ENCODE measurements at places on chromosomes 6 and 20.

GRCh38 chr6:2215342-2215741 lies 30.1 kb downstream of the GMDS start:
- no peak for DNase-seq

GRCh38 chr6:132659082-132659481 lies at the start of gene TAAR1:
TSS of gene TAAR1 (minus strand) at chr6:132659182. CDS start at chr6:132646003, 13,179 bp downstream.
- no peak for DNase-seq

- peak; percentile 32 for DNase-seq
Measured at GRCh38 chr6:113833537-113833936, 23.6 kb upstream of the MARCKS start.

GRCh38 chr6:89681983-89682564 lies 43.5 kb upstream of the LYRM2 start:
- no peak for DNase-seq

GRCh38 chr20:53901497-53902096 lies 168.8 kb downstream of the BCAS1 start:
- DNase-seq: no peak

DNA sequence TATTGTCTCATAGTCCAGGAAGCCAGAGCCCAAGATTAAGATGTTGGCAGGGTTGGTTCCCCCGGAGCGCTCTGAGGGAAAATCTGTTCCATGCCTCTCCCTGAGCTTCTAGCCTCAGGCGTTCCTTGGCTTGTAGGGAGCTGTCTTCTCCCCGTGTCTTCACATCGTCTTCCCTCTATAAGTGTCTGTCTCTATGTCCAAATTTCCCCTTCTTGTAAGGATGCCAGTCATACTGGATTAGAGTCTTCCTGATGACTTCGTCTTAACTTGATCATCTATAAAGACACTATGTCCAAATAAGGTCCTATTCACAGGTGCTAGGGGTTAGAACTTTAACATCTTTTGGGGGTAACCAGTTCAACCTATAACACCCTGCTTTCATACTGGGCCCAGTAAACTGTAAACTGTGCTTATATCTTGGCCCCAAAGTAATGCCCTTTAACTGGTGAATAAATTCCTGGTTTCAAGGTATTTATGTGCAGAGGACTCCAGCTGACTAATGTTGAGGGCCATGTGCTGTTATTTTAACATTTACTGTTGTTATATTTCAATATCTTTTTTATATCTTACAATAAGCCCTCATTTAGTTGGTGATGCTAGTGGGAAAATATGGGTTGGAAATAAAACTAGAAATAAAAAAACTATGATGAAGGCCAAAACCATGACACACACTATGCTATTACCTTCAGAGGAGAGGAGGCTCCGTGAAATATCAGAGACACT lies 101.7 kb upstream of the IYD start:
- peak; percentile 21 for DNase-seq

DNA sequence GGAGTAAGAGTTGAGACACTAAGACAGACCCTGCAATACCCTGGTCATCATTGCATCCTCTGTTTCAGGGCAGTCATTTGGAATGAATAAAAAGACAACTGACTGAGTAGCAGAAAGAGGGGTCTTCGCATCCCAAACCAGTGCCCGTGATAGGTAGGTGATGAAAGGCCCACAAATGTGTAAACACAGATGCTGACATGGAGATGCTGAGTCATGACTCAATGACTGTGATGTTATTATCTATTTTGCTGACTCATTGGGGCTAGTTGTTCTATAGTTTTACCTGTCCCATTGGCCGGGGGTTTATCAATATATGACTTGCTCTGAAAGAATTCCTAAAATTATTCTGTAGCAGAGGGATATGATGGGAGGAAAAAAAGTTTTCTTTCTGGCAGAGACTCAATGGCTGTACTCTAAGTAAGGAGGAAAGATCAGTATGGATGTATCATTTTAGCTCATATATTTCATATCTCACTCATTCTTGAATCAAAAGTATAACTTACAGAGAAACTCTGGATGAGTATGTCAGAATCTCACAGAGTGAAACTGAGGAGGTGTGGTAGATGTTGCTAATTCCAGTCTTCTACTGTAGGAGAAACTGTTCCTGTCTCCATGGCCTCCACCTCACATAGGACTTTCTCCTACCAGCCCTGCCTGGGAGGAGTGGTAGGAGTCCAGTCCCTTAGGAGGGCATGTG lies 119.9 kb upstream of the PREP start:
- DNase-seq: no peak

DNA sequence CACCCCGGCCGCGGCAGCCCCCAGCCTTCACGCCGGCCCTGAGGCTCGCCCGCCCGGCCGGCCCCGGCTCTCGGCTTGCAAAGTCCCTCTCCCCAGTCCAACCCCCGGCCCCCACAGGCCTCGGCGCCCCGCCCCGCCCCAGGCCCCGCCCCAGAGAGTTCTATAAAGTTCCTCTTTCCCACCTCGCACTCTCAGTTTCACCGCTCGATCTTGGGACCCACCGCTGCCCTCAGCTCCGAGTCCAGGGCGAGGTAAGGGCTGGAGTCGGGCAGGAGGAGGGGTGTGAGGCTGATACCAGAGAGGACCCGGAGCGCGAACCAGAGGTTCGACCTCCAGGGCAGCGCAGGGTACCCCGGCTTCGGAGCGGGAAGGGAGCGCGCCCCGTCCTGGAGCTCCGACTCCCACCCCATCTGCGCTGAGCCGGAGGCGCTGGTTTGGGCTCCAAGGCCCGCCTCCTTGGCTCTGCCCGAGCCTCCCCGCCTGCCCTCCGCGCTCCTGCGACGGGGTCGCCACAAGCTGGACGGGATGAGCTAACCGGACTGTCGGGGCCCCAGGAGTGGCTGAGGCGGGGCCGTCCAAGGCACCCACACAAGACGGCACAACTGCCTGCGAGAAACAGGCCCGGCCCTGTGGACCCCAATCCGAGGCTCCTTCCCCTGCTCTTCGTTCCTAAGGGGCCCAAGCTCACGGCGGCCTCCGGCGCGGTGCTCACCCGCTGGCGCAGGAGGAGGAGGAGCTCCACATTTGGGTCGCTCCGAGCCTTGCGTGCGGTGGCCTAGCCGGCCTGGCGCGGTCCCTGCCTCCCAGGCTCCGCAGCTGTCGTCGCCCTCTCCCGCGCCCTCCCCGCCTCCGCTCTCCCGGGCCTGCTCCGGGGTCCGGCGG lies at the start of gene IRF4:
TSS of gene IRF4 (plus strand) at position 194 of the 882 bp plus-strand sequence. CDS start 1,401 bp downstream, outside the sequence.
- DNase-seq: no peak

DNA sequence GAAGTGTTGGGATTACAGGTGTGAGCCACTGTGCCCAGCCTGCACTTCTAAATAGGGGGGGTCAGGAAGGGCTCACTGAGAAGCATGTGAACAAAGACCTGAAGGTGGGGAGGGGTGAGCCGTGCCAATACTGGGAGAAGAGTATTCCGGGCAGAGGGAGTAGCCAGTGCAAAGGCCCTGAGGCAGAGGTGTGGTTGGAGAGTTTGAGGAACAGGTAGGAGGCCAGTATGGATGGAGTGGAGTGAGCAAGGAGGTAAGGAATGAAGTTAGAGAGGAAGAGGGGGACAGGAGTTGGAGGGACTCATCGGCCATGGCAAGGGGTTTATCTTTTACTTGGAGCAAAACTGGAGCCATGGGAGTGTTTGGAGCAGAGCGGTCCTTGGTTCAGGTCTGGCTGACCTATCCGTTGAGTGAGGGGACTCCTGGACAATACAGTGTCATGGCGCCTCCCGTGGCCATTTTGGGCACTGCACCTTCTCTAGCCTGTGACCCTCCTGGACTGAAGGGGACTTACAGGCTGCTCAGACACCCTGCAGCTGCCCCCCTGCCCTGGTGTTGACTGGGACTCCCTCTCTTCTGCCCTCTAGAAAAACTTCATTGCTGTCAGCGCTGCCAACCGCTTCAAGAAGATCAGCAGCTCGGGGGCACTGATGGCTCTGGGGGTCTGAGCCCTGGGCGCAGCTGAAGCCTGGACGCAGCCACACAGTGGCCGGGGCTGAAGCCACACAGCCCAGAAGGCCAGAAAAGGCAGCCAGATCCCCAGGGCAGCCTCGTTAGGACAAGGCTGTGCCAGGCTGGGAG lies 12.1 kb downstream of the FOXS1 start:
- peak; percentile 70 for DNase-seq

GRCh38 chr20:58407966-58408557 lies 19.0 kb downstream of the VAPB start:
- DNase-seq: no peak

DNA sequence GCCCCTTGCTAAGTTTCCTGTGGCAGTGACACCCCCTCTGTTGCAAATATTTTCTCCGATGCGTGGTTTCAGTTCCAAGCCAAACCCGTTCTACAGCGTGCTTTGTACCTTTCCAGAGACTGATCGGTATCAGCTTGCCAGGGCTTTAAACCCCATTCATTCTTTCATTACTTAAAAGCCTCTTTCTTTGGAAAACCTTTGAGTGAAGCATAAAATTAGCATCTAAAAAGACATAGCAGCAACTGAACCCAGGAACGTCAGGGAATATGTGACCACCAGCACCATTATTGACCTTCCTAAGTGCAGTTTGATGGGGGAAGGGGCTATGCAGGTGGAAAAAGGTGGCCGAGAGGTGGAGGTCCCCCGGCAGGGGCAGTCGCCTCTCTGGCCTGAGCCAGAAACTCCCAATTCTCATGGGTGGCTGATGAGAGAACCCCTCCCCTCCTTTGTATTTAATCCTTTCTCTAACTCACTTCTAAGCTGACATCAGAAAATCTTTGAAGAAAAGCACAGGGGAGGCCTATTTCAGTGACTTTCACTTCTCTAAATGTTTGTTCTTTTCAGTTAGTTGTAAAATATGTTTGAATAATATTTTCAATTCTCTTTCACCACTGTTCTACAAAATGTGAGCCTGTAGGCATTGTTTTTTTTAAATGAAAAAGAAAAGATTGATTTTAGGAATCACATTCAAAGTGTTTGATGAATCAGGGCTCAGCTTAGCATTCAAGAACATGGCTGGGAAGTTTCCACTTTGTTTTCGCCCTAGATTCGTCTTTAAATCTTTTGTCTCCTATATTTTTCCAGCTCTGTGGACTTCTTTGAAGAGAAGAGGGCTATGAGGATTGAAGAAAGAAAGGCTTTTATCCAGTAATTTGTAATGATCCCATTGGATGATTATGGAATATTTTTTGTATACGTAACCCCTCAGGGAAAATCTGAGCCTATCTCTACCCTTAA lies 89.2 kb downstream of the RSPH3 start:
- DNase-seq: no peak

DNA sequence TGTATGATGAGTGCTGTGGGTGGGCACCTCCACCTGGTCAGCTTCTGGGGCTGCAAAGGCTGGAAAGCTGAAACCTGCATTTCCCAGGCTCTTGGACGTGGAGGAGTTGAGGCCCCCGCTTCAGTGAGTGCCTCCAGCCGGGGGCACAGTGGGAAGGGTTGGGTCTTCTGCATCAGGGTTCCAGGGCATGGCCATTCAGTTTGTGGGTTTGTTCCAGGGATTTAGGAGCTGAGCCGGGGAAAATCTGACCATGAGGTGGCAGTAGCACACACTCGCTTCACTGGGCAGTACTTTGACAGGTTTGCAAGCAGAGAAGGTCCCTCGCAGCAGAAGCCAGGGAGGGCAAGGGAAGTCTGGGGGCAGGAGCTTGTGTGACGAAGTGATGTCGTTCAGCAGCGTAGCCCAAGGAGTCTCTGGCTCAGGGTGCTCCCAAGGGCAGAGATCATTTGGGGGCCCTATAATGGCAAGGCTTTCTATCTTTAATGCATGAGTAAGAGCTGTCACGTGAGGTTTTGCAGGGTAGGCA lies 69.5 kb upstream of the SULF2 start:
- peak; percentile 40 for DNase-seq

DNA sequence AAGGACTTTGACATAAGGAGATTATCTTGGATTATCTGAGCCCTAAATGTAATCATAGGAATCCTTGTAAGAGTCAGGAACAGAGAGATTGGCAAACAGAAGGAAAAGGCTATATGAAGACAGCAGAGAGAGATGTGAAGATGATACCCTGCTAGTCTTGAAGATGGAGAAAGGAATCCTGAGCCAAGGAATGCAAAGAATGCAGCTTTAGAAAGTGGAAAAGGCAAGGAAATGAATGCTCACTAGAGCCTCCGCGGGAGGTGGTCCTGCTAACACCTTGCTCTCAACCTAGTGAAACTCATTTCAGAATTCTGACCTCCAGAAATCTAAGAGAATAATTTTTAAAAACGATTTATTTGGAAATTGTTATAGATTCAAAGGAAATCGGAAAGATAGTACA lies 117.1 kb downstream of the TBXT start:
- DNase-seq: no peak

DNA sequence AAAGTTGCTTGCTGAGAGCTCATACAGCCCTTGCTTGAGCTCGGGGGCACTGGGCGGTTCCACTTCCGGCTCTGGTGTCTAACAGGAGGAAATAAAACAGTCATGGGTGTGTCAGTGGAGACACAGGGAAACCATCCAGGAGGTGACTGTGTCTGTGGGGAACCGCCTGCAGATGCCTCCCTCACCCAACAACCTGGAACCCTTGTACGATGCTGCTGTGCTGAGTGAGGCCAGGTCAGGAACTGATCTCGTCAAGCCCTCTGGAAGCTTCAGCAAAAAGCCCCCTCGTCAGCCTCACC lies 15.5 kb downstream of the TXNDC5 start:
- DNase-seq: peak; percentile 36

GRCh38 chr6:115613488-115613887 lies 447.2 kb downstream of the FRK start:
- peak; percentile 74 for DNase-seq

DNA sequence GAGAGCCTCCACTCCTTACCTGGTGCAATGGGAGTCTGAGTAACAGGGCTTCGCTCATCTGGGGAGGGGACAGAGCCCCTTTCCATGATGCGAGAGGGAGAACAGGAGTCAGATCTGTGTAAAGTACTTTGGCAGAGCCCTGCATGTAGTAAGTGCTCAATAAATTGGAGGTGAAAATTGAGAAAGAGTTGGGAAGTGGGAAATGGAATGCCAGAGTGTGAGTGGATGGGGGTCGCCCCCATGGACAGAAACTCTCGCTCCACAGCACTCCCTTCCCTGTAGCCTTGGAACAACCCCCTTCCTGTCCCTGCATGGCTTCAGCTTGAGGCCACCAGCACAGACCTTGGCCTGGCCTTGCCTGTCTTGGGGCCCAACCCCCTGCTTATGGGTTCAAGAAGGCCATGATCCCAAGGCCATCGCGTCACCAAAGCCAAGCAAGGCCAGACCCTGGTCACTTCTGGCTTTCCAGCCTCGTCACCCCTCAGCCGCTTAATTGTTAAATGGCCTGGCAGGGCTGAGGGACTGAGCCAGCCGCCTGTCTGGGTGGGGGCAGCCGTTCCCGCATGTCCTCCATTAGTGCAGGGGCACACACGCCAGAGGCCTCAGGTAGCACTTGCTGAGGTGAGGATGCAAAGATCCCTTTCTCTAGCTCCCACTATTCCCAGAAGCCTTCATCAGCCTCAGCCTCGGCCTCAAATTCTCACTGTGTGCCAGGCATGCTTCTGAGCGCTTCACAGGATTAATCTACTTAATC lies 93.7 kb upstream of the PTPN1 start:
- DNase-seq: no peak
